ENCODE measurements at places on chromosomes 11 and 22.

DNA sequence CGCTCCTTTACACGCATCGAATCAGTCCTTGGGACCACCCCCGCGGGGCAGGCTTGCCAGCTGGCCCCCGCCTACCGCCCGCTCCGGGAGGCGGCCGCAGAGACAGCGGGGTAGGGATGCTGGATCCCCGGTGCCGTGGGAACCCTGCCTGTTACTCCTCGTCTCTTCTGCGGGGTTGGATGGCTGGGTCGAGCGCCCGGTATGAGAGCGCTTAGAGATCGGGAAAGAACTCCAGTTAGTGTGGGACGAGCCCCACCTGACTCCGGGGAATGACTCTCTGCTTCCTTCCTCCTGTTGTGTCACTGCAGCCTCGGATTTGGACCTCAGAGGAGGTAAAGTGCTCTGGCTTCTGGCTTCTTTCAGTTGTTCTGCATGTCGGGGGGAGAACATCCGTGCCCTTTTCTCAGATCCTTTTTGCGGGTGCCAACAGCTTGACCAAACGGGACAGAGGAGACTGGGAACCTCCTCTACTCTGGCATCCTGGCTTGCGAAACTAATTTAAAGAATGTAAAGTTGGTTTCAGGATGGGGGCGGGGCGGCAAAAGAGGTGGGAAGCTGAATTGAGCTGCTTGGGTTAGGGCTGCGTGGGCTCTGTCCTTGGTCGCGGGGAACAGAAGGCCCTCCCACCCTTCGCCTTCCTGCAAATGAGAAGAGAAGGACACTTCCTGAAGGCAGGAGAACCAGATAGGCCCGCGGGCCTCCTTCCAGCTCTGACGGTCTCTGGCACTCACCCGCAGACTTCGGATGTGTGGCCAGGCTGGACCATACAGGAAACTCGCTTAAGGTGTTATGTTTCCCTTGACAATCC, 938 bp downstream of the LAYN start:
- DNase-seq, result no peak

GRCh38 chr11:119635776-119636175, 93.2 kb downstream of the NECTIN1 start:
- DNase-seq, result no peak

- DNase-seq, result no peak
Observed at GRCh38 chr11:103397369-103397768, 288.1 kb downstream of the DYNC2H1 start.

DNA sequence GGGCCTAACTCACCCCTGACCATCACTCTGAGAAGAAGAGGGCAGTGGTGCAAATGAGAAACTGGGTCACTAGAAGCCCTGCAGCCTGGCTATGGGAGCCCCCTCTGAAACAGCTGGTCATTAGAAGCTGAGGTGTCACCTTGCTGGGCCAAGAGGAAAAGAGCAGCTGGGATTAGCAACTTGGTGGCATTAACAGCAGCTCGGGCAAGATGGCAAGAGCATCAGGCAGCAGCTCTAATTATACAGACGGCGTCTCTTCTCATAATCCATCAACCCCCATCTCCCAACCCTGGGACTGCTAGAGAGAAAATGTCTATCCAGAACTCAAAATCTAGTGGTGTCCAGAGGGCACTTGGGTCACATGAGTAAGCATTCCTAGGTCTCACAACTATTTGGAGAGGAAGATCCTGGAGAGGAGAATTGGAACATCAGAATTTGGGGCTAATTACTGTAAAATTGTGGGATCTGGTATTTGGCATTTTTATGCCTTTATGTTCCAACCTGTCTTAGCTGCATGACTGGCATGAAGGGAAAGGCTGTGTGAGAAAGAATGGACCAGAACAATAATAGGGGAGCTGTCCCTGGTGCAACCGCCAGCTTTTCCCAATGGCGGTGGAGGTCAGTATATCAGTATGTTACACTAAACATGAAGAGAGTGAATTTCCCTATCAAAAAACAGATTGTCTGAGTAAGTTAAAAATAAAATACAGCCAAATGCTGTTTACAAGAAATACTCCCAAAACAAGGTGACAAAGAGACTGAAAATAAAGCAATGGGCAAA, 7.6 kb upstream of the LMO1 start:
- no peak for DNase-seq

DNA sequence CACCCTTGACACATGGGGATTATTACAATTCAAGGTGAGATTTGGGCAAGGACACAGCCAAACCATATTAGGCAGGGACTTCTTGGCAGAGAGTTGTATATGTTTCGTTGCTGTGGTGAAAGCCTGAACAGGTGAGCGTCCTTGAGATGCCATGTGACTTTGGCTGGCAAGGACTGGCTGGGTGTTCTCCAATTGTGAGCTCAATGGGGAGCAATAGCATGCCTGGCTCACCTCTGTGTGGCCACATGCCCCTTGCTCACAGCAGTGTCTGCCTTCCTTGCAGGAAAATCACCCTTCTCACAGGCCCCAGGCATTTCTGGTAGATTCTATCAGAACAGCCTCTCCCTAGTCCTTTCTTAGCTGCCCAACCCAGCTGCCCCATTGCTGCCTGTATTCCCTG, 105.5 kb downstream of the PARVA start:
- DNase-seq, result peak; percentile 88

DNA sequence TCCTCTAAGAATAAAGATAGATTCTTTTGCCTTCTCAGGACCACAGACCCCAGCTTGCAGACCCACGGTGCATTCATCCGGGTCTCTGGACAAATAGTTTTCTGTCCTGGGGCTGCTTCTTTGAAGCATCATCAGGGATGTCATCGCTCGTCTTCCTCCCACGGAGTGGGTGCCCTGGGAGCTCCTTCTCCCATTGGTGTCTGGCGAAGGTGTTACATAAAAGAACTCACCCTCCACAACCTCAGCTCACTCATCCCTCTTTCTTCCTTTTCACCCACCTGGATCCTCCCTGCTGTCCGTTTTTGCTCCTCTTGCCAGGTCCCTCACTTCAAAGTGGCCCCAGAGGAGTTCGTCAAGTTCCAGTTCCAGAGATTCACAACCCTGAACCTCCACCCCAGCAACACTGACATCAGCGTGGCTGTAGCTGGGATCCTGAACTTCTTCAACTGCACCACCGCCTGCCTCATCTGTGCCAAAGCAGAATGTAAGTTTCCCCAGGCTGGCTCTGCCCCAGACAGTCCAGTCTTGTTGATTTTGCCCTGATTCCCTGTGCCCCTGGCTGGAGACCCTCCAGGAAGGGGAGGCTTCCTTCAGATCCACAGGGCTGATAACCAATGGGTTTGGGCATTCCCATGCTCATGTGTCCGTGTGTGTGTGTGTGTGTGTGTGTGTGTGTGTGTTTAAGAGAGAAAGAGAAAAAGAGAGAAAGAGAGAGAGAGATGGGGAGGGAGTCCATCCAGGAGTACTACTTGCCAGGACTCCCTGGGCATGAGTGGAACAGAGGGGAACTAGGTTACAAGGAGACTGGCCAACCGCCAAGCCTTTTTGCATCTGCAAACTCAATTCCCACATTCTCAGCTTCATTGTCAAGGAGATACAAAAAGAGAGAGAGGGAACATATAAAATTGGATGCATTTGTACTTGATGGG, 204.2 kb upstream of the TBCEL start:
- no peak for DNase-seq
